ENCODE measurements at places on chromosomes 3 and 15.

- no peak for DNase-seq
Measured at GRCh38 chr3:72044231-72044855, 259.4 kb upstream of the PROK2 start.

DNA sequence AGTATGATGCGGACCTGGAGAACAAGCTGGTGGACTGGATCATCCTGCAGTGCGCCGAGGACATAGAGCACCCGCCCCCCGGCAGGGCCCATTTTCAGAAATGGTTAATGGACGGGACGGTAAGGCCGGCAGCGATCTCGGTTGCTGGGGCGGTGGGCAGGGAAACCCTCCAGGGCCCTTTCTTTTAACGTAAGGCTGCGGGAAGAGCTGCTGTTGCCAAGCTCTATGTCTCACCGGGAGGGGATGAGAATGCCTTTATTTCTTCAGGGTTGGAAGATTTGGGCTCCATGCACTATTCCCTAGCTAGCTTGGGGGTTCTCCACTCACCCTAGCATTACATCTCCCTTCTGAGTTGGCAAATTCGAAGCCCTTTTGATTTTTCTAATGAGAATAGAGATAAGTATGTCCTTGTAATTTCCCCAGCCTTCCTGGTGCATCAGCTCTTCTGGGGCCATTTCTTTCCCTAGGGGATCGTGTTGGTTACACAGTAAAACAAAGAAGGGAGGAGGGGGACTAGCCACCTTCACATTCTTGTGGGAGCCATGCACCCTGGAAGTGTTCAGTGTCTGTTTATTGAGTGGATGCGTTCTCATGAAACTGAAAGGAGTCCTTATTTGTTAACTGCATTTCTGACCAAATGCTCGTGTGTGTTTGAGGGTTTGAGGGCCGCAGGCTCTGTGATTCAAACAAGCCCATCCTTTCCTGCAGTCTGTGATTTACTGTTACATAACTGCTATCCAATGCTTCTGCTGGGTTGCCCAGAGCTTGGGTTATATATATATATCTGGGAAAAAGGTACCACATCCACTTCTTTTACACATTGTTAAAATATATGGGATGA is 982 bp downstream of the TAGLN3 start:
- no peak for DNase-seq

GRCh38 chr3:171991166-171991565 is 48.2 kb upstream of the FNDC3B start:
- no peak for DNase-seq

DNA sequence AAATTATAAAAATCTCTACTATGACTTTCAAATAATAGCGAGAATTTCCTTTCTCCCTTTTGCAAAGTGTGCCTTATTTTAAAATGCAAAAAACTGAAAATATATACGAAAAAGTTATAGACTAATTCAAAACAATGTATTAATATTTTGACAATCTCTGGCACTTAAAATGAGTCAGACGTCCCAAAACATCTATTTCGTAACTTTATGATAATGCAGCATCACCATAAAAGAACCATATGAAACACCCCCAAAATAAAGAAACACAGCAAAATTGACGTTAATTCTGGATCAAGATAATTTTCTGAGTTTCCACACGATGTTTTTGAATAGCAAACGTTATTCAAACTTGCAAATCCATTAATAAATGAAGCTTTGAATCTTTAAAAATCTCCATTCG is 1.0 kb downstream of the COPS2 start:
- no peak for DNase-seq

GRCh38 chr15:38499651-38500050 is 45.7 kb downstream of the FAM98B start:
- DNase-seq, result no peak

- no peak for DNase-seq
Measured at GRCh38 chr3:96843505-96844203, 29.3 kb downstream of the EPHA6 start.

DNA sequence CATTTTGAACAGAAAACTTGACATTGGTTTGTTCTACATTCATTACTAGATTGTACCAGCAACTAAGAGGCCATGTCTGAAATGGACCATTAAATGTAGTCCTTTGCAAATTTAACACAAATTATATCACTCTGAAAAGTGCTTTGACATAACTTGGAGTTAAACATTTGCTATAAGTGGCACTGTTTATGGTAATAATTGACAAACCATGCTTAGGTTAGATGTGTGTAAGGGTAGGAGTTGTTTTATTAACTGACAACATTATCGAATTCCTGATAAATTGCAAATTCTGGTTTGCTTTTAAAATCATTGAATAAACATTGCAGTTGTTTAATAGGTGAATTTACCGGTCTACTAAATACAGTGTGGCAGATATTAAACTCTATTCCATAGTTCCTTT is 6.1 kb upstream of the TMEM207 start:
- no peak for DNase-seq

DNA sequence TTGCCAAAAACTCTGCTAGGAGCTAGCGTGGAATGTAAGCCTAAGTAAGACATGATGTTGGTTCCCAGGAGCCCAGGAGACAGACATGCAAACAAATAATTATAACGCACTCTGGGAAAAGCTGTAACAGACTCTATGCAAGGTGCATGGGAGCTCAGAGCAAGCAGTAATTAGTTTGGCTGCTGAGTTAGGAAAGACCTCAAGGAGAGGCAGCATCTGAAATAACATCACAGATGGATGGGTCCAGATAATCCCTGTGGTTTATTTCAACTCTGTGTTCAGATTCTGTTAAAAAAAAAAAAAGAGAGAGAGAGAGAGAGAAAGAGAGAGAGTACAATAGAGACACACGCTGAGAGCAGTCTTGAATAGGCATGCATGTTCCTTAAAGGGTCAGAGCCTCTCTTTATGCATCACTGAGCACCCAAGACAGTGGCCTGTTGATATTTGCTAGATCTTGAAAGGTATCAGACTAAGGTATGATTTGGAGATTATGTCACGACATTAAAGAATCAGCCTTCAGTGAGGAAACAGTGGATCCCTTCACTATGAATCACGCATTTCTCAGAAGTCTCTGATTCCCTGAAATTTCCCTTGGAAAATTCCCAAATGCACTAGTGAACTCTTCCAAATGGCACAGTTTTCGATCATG is 124.4 kb upstream of the LIPC start:
- no peak for DNase-seq

- DNase-seq, result no peak
Measured at GRCh38 chr3:132268956-132269355, 48.3 kb upstream of the ACP3 start.

GRCh38 chr3:21105784-21106183 is 645.2 kb downstream of the ZNF385D start:
- DNase-seq, result no peak

- no peak for DNase-seq
Measured at GRCh38 chr3:52934630-52935530, 37.5 kb upstream of the STIMATE start.

DNA sequence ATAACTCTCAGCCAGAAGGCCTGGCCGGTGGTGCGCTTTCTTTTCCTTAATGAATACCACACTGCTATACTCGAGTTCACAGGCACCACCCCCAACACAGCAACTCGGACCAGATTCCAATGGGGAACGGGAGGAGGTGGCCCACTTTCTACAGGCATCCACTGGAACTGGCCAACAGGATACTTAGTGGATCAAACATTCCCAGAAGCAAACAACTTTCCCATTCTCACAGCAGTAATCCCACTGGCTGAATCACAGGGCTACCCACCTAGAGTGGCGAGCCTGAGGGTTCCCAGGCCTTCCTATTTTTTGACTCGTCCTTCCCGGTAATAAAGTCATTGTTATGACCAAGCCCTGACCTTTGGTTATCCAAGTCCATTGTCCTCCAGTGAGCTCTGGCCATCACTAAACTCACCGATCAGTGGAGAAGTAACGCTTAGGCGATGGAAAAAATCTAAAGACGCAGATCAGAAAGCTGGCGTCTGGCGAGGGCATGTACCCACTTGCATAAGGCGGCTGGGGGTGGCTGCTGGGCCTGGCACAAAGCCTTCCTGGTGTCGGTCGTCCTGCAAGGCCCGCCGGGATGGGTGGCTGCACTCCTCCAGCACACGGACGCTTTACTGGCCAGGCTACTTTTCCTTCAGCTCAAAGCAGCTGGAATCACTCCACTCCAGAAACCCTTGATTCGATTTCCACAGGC is 1.2 kb downstream of the EOGT start:
- no peak for DNase-seq

- DNase-seq, result no peak
Measured at GRCh38 chr3:120636795-120637401, 40.8 kb downstream of the NDUFB4 start.

- no peak for DNase-seq
Measured at GRCh38 chr15:66578286-66578875, 12.6 kb upstream of the LCTL start.

DNA sequence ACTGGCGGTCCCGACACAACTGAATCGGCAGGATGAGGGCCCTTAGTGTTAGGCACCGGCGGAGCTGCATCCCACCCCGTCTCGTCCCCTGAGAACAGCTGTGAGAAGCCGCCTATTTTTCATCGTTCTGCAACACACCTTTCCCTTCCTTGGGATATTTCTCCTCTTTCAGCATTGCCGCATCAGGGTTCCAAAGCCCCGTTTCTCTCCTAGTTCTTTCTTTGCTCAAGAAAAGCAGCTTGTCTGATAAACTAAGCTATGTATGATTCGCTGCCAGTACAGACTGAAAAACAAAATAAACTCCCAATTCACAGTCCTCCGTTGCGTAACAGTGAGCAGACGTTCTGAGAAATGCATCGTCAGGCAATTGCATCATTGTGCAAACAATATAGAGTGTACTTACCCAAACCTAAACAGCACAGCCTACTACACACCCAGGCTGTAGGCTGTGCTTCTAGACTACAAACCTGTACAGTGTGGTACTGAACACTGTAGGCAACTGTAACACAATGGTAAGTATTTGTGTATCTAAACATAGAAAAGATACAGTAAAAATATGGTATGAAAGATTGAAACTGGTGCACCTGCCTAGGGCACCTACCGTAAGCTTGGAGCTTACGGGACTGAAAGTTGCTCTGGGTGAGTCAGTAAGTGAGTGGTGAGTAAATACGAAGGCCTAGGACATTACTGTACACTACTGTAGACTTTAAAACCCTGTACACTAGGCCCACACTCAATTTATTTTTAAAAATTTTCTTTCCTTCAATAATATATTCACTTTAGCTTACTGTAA is 8.9 kb upstream of the ADAMTS17 start:
- DNase-seq, result no peak

DNA sequence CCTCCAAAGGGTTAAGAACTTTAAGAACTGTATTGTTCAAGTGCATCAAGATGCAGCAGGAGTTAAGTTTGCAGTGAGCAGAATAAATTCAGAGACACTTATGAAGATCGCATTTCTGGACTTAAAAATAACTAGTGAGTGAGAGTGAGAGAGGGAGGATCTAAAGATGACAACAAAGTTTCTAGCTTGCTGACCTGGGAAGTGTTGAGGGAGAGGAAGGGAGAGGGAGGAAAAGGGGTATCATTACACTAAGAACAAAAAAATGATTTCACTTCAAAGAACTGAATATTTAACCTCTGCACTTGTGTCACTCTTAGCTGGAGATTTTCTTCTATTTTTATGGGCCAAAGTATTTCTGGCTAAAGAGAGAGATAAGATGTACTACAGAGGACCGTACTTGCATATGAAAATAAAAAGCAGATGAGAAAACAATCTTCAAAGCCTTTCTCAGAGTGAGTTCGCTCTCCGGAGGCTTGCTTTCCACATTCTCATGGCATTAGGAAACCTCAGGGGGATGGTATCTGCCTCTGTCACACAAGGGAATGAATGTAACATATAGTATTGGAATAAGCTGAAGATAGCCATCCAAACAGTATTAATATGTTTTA is 91.4 kb upstream of the TJP1 start:
- DNase-seq, result no peak

DNA sequence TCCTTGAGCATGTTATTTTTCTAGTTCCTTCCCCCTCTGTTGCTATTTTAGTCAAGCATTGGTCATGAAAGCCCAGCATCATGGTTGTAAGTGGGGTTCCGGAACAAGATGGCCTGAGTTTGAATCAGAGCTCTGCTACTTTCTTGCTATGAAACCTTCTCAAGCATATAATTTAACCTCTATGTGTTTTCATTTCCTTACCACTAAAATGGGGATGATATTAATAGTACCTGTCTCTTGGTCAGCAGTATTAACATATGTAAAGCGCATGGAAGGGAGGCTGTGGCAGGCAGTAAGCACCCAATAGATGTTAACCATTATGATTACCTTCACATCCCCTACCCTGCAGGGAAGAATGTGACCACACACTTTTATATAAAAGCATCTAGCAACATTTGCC is 14.3 kb upstream of the SPRED1 start:
- no peak for DNase-seq

All from activated CD4-positive, alpha-beta T cell treated with anti-CD3 and anti-CD28 coated beads, Interleukin-2, amount 50 U/mL, for 24 hours (primary cell).